CD4-positive, alpha-beta T cell (primary cell): ENCODE measurements at places on chromosomes 13 and 19.

- DNase-seq, result no peak
Measured at GRCh38 chr19:47641891-47642485, 33.1 kb downstream of the BICRA start.

DNA sequence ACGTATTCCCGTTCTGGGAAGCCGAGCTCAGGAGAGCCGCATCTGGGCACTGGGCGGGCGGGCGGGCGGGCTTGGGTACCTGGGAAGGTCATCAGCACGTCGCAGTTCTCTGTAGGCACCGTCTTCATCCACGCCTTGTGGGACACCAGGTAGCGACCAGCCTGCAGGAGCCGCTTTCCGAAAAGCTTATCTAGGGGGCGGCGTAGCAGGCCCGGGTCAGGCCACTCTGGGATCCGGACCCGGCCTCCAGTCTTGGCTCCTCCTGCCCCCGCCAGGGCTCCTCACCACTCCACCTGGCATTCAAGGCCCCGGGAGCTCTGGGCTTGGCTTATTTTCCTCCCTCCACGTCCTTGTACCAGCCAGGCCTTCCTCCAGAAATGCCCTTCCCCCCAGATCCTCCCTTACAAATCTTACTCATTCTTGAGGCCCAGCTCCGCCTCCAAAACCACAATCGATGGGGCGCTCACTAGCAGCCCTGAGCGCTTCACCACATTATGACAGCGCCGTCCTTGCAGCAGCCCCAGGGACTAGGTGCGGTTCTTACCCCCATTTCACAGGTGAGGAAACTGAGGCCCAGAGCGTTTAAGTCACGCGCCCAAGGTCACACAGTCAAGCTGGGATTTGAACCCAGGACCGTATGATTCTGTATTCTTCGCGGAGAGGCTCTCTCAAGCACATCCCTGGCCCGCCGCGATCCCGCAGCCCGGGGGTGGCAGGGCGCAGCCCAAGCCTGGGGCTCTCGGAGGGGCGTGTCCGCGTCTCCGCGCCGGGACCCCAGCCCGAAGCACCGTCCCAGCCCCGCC is 843 bp downstream of the ANO8 start:
- DNase-seq, result peak; percentile 87

- DNase-seq, result no peak
Measured at GRCh38 chr13:35694549-35695447, 218.3 kb upstream of the MAB21L1 start.

- DNase-seq, result no peak
Measured at GRCh38 chr13:87138866-87139265, 532.3 kb upstream of the SLITRK5 start.

- DNase-seq, result no peak
Measured at GRCh38 chr19:35768082-35768421, 7.3 kb upstream of the ARHGAP33 start.

DNA sequence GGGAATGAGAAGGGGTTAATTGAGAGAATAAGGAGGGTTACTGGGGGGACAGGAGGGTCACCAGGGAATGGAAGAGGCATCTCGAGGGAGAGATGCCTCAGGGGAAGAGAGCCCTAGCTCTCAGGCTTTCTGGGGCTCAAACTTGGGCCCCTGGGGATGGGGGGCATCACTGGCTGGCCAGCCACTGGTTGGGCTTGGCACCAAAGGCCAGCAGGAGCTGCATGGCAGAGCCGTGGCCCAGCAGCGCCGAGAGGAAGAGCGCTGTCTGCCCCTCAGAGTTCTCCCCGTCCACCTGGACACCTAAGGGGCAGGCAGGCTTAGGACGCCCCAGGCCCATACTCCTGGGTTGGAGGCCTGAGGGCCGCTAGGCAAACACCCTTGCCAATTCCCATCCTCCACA is 17.5 kb downstream of the ARHGAP33 start:
- no peak for DNase-seq

DNA sequence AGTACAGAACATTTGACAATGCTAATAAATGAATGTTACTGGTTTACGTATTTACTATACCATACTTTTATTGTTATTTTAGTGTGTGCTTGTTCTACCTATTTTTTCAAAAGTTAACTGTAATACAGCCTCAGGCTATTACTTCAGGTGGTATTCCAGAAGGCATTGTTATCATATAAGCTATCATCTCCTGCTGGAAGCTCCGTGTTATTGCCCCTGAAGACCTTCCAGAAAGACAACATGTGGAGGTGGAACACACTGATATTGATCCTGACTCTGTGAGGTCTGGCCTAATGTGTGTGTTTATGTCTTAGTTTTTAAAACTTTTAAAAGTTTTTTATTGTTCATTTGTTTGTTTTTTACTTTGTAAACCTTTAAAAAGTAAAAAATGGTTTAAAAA is 509.8 kb upstream of the SPRY2 start:
- DNase-seq, result no peak

GRCh38 chr19:35975608-35976214 is 19.3 kb upstream of the SDHAF1 start:
- DNase-seq, result no peak

DNA sequence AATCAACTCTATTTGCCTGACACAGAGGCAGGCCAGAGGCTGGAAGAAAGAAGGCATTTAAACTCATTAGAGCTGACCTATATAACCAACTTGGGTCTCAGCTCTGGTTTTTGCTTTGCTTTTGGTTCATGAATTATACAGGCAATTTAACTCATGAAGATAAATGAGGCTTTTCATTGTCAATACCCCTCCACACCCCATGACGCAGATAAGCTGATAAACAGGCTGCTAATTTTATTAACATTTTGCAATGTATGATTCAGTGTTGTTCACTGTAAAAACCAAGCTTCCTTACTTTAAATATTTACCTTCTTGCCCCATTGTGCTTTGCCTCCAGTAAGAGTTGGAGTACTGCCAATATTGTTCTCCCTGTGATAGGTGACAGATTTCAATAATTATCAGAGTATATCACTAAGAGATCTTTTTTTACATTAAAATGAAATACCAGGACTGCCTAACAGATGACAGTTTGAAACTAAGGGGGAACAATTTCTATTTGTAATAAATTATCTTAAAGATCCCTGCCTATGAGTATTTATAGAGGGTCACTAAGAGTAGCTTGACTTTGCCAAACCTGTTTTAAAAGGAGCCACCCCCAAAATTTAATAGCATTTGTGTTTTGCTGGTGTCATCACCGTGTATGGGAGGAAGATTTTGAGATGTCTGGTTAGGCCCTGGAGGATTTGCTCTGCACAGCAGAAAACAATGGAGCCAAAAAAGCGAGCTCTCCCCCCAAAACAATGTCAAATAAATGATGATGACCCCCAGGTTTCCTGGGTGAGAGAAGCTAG is 472.7 kb upstream of the NBEA start:
- no peak for DNase-seq

GRCh38 chr19:12969292-12969988 is at the start of gene DAND5:
Gene DAND5, plus strand, starts transcription at chr19:12969576. Its CDS starts 85 bp downstream, at chr19:12969661.
- DNase-seq, result no peak

- DNase-seq, result no peak
Measured at GRCh38 chr13:21059641-21060337, 1.6 kb downstream of the LATS2 start.

DNA sequence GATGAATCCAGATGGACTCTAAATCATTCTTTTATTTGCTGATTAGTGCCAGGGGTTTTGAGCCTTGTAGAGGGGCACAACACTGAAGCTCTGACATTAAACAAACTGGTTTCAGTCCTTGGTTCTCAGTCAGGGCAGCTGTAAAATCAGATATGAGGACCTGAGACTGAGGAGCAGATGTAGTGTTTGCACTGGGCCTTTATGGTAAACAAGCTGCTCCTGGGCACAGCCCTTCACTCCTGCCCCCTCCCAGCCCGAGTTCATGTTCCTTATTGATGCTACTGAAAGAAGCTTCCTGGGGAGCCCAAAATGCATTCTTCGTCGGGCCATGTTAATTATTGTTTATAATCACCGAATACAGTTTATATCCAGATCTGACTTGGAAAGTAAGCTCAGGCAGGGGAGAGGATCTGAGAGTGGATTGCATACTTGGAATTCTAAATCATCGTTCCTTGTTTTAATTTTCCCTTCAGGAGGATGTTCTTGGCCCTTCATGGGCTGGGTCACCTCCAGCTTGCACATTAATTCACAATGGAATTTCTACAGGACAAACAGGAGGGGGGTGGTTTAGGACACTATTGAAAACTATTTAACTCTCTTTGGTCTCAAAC is 213.5 kb downstream of the FGF9 start:
- no peak for DNase-seq

- no peak for DNase-seq
Measured at GRCh38 chr13:113917594-113918371, 53.9 kb upstream of the GAS6 start.

- DNase-seq, result no peak
Measured at GRCh38 chr13:112225429-112226090, 150.6 kb upstream of the SPACA7 start.

DNA sequence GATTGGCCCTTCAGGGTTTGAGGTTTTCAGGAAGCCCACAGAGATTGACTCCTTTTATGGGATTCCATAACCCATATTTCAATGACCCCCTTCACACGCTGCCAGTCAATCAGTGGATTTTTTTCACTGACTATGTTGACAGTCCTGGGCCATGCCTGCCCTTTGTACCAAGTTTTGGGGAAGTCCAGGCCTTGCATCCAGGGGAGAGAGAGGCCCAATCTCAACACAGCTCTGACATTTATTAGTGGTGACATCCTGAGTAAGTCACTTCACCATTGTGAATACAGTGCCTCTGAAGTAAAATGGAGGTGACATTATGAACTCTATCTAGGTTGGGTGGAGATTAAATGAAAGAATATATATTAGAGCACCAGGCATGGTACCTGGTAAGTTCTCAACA is 181.1 kb downstream of the NUFIP1 start:
- DNase-seq, result no peak

GRCh38 chr19:42421591-42422031 is 5.6 kb downstream of the LIPE start:
- no peak for DNase-seq

- no peak for DNase-seq
Measured at GRCh38 chr19:2815923-2816322, 3.7 kb upstream of the ZNF554 start.

GRCh38 chr13:80857321-80857720 is 516.4 kb upstream of the SPRY2 start:
- no peak for DNase-seq

DNA sequence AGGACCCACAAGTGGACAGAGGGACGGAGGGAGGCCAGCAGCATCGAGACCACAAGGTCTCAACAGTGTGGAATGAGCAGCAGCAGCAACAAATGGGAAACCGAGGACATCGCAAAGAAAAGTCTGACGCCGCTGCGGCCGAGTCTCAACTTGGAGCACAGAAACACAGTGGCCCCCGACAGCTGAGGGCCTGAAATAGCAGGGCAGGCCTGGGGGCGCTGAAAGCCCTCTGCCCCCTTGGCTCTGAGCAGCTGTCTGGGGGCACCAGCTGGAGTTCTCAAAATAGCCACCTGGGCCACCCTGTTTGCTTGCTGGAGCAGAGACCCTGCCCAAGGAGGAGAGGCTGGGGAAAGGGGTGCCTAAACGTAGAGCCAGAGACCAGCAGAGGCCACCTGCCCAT is 5.9 kb upstream of the ISYNA1 start:
- DNase-seq, result no peak

- no peak for DNase-seq
Measured at GRCh38 chr13:52414963-52415362, 9.0 kb upstream of the THSD1 start.

DNA sequence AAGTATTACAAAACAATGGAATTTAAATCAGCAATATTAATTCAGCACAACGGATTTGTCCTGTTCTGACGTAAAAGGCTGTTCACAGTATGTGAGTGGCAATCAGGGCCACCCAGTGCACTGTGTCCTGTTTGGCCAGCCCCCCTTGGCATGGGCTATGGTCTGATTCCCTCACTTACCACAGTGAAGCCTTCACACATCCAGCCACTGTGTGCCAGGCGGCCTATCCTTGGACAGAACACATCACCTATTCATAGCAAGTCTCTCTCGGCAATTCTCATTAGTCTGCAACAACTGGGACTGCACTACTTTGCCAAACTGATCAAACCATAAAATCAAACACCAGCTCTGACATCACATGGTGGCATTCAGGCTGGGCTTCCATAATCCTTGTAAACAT is 221.5 kb upstream of the TSHZ3 start:
- no peak for DNase-seq

- no peak for DNase-seq
Measured at GRCh38 chr13:110323172-110323891, 16.2 kb downstream of the COL4A2 start.

GRCh38 chr19:54427586-54427985 is 12.3 kb downstream of the TTYH1 start:
- no peak for DNase-seq

- no peak for DNase-seq
Measured at GRCh38 chr19:1270854-1271527, 1.9 kb downstream of the CIRBP start.

DNA sequence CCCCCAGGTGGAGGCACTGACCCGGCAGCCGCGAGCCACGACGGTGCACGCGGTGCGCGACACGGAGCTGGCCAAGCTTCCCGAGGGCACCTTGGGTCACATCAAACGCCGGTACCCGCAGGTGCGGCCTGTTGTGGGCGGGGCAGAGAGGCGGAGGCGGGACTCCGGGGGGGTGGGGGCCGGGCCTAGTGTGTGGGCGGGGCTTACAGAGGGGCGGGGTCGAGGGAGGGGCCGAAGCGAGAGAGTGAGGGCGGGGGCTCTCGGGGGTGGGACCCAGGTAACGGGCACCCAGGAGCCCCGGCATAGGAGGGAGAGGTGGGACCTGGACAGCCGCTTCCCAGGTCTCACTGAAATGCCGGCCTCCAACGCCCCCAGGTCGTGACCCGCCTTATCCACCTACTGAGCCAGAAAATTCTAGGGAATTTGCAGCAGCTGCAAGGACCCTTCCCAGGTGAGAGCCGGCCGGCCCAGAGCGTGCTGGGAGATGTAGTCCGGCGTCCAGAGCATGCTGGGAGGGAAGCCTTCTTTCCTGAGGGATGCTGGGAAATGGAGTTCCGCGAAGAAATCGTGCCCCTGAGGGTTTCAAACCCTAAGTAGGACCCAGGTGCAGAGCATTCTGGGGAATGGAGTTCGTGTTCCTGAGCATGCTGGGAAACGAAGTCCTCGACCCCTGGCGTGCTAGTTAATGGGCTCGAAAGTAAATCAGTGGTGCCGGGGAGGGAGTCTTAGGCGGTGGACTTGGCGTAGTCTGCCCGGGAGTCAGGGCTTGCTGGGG is 15.7 kb downstream of the PNPLA6 start:
- no peak for DNase-seq

DNA sequence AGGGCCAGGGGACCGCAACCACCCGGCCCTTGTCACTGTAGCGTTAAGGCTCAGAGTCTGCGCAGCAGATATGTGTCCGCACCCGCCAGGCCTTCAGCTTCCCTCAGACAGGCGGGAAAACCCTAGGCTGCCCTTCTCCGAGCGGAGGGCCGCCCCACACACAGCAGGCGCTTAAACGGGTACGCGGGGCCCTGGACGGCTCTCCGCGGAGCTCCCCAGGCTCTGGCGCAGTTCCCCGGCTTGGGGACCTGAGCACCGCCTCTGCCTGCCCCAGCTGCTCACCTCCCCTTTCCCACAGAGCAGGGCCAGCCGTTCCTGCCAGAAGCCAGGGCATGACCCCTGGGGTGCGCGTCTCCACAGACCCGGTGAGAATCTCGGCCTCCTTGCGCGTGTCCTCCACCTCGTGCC is 593 bp downstream of the ZNF135 start:
- no peak for DNase-seq
